Neural crest cell (in vitro differentiated cells): ENCODE measurements at places on chromosomes 5 and 9. TPM values are rescaled to one million over a fixed set of nuclear protein-coding genes. Genes with fewer than 3 reads are reported as not detected.

- no peak for DNase-seq
Measured at GRCh38 chr5:80238097-80238496, 17.8 kb downstream of the SERINC5 start.

DNA sequence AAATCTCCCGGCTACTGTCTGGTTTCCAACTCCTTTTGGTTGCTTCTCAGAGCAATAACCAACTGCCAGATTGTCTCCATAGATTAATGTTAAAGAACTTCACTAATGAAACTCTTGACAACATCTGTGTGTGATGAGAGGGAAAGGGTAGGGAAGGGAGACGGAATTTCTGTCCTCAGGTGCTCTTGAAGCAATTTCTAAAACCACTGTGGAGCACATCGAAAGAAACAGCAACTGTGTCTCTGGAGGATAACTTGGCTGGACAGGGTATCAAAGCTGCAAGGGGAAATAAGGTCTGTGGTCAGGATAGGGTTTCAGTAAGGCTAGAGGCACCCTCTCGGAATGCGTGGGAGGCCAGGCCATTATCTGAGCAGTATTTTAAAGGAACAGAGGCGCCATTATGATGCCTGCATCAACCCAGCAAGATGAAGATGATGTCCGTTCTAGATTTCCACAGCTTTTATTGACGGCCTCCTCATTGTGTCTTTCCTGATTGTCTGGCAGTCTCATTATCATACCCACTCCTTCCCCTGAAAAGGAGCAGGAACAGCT lies 76.6 kb downstream of the RORB start:
- no peak for DNase-seq

DNA sequence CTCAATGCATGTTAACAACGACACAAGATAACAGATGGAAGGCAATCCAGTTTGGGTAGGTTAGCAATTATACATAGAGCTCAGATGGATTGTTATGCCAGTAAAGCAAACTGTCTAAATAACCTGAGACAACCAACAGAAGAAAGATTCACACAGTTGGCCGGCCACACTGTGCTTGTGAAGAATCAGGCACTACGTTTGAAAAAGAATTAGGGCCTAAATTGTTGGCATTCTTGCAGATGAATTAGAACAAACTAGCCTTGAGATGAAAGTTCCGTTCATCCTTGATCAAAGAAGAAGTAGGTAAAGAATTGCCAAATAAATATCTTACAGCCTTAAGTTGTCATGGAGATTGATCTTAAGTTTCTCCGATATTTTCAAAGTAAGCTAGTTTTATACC lies 210.6 kb downstream of the CDH18 start:
- no peak for DNase-seq

GRCh38 chr5:134902071-134902801 lies 2.7 kb upstream of the PCBD2 start:
- no peak for DNase-seq

DNA sequence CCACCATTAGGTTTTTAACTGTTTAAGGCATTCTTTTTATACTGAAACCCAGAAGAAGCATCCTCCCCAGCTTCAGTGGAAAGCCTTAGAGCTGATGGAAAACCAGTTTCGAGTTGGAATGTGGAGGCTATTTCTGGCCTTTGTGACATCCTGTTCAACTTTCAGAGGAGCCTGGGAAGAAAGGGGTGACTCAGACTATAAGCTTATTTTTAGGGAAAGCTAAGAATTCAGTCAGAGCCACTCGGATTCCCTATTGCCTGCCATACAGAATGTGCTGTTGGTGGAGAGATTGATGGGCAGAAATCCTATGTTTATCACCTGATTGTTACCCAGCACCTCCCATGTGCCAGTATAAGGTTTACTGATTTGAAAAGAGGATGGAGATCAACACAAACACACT lies 19.8 kb downstream of the PALM2AKAP2 start:
- no peak for DNase-seq

- no peak for DNase-seq
Measured at GRCh38 chr5:163532171-163533084, 27.0 kb downstream of the MAT2B start.

DNA sequence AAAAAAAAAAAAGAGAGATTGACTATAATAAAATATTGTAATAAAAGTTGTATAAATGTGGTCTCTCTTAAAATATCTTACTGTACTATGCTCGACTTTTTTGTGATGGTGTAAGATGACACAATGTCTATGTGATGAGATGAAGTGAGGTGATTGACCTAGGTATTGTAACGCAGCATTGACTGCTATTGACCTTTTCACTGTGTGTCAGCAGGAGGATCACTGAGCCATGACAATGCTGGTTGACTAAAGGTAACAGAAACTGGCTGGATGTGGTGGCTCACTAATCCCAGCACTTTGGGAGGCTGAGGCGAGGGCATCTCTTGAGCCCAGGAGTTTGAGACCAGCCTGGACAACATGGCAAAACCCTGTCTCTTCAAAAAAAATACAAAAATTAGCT lies 78.6 kb upstream of the MYO10 start:
- no peak for DNase-seq

DNA sequence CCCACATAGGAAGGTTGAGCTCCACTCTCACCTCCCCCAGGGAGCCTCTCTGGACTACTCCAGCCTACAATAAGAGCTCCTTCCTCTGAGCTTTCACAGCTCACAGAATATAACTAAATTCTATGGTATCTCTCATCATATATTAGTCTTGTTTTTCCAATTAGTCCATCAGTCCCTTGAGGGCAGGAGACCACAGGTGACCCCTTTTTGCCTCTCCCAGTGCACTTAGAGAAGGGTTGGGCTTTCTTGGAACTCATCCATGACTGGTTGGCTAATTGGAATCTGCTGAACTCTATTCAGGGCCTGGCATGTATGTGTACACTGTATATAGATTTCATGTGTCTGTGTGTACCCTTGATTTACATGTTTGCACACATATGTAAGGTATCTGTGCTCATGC lies 50.4 kb upstream of the ARAP3 start:
- DNase-seq, result no peak

The PLPP1 gene
- total RNA-seq, result 13.2 and 14.1 TPM in 2 replicates

The IL13 gene
- not detected in 2 replicates for total RNA-seq

The KLF4 gene
- total RNA-seq, result not detected in 2 replicates

The NDFIP1 gene
- total RNA-seq, result 43.4 and 43.6 TPM in 2 replicates

The TMEM252 gene
- total RNA-seq, result not detected in 2 replicates
